Stimulated activated CD4-positive, alpha-beta T cell treated with anti-CD3 and anti-CD28 coated beads, Interleukin-12 subunit alpha, Interleukin-12 subunit beta, amount 100 ng/mL, for 24 hours (primary cell): ENCODE measurements at places on chromosomes 2 and 18.

DNA sequence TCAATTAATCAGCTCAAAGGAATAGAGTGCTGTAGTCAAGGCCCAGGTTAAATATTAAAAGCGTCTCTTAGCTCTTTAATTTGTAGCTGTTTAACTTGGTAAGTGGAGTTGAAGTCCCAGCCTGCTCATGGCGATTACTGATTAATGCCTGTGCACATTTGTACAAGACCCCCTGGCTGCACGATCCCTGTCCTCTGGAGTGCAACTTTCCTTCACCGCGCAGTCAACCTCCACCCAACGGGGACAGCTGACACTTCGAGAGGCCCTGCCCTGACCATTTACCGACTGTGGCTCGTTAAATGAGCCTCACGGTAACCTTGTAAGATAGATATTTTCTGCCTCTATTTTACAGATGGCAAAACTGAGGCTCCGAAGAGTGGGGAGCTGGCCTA, 5.5 kb upstream of the CYS1 start:
- DNase-seq, result no peak

DNA sequence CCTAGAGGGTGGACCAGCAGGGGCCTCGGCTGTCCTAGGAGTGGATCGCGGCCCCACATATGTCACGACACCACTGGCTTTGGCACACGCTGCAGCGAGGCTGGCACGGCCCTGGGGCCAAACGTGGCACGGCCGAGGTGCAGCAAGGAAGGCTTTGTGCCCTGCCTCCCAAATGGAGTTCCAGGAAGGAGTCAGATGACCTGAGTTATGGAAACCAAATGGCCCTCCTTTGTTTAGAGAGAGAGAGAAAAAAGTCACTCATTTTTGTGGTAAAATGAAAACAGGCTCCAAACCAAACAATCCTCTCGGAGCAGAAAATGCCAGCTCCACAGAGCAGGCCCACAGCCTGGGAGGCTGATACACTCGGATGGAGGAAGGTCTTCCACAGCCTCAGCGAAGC, 105.6 kb downstream of the ANTXR1 start:
- no peak for DNase-seq

DNA sequence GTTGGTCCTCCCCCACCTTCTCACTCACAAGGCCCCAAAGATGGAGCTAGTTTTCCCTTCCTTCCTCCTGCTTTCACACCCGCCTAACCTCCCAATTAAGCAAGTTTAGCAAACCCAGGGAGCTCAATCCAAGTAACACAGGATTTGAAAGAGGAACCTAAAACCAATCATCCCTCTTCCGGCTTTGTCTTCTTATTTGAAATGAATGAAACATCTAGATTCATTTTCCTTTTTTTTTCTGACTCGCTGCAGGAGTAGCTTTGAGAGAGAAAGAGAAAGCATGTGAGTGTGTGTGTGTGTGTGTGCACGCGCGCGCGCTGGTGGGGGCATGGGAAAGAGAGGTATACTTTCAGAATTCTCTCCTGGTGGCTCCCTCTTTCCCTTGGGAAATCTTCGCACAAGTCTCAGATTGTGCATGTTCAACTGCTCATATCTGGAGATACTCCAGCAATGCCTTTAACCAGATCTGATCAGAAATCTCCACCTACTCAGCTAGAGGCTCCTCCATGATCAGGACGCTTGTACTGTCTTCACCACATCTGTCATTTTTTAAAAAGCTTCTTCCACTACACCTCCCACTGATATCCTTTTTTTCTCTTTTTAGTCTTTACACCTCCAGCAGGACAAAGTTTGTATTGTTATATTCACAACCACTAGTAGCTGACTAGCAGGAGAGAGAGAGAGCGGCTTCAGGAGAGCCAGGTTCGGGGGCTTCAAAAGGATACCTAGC, 1.7 kb downstream of the SLC8A1 start:
- DNase-seq, result no peak

DNA sequence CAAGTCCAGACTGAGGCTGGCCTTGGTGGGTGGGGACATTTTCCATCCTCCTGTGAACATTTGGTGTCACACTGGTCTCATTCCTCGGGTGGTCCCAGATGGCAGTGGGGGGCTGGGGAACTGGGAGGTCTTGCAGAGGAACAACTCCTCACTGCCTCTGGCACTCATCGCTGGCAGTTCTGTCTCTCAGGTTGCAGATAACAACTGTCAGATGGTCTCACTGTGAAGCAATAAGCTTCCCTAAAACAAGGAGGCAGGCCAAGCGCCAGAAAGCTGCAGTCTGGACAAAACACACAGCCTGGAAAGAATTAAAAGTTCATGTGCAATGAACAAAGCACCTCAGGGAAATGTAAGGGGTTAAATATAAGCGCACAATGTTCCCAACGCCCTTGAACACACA, 78.1 kb downstream of the IRS1 start:
- DNase-seq, result no peak

- DNase-seq, result no peak
These were observed 47.9 kb upstream of the MAT2A start for GRCh38 chr2:85490861-85491755.

- DNase-seq, result no peak
These were observed 100.2 kb upstream of the FOSL2 start for GRCh38 chr2:28292491-28292890.

- no peak for DNase-seq
These were observed 56.3 kb downstream of the RBKS start for GRCh38 chr2:27833931-27834330.

GRCh38 chr2:238462782-238463396, 36.2 kb downstream of the ASB1 start:
- no peak for DNase-seq

DNA sequence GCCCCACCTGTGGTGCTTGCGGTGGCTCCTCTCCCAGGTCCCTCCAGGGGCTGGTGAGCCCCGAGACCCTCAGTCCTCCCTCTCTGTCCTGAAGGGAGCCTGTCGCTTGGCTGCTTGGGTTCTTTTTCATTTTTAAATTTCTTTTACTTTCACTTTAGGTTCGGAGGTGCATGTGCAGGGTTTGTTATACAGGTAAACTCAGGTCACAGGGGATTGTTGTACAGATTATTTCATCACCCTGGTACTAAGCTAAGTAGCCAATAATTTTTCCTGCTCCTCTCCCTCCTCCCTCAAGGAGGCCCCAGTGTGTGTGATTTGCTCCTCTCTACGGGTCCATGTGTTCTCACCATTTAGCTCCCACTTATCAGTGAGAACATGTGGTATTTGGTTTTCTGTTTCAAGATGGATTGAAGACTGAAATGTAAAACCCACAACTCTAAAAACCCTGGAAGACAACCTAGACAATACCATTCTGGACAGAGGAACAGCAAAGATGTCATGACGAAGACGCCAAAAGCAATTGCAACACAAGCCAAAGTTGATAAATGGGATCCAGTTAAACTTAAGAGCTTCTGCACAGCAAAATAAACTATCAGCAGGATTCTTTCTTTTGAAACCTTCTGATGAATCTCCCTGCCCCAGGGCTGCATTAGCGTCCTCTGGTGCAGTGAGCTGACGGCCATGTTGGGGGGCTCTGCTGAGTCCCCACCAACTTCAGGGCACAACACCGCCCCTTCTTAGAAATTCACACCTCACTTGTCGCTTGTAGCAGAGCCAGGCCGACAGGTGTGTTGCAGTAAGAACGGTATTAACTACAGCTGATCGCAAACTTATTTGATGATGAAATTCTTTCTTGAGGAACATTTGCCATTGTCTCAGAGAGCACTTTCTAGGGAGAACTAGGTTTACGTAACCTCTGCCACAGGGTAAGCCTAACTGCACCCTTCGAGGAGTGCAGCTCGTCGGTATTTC, 135.3 kb downstream of the ZNF236 start:
- no peak for DNase-seq

DNA sequence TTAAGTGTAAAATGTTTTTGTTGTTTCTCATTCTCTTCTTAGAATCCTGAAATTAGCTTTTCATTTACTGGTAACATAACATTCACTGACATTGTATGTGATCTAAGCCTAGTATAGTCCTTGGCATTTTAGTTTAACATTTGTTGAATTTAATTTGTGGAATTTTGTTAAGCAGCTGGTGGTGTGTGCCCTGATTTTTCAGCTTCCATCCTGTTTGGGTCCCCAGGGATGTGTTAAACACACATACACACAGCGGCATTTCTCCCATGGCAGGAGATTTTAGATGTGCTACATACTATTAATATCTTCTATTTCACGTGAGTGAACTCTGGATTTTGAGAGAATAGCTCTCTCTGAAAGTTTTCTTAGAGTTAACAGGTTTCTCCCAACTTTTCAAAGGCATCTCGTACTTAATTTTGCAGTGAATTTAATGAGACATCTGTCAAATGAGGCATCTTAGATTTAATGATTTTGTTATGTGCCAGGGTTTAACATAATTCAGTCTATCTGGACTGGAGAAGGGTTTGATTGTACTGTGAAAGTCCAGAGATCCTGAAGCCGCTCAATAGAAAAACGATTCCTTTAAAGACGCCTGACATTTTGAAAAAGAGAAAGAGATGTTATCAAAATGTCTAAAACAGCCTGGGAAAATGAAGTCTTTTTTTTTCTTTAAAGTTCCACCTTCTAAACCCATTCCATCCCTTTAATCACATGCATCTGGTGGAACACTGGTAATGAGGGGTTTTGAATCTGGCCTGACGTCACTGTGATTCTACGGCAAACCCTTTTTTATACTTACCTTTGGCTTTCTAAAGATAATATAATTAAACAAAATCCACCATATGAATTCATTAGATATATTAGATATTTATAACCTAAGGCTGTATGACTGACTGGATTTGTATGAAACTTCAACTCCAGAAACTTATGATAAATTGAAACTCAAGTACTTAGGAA, 6.8 kb downstream of the PHLPP1 start:
- no peak for DNase-seq

DNA sequence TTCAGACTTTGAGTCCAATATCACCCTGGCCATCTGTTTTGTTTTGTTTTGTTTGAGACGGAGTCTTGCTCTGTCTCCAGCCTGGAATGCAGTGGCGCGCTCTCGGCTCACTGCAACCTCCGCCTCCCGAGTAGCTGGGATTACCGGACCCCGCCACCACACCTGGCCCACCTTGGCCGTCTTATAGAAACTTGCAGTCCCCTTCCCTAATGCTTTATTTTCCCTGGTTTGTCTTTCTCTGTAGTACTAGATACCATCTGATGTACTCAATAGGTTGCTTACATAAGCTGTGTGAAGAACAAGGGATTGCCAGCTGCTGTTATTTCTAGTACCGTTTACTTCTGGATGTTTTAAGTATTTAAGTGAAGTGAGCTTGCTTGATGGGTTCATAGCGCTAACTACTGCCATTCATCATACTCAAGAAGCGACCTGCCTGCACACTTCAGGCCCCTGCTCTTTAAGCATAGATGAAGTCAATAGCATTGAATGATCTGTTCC, 1.2 kb downstream of the RPL31 start:
- no peak for DNase-seq

DNA sequence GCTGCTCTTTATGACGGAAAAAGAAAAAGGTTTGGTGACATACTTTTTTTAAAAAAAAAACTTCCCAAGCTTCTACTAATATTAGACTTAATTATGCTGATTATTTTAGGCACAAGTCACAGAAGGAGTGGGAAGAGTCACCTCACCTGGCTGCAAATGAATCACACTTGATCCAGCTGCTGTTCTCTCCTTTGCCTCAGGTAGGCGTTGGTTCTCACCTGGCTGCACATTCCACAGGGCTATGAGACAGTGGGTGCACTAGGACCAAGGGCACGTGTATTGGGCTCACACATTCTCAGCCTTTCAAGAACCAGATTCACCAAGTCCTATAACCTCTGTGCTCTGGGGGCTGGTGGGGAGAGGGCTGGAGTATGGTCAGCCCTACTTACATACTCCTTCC, 93.3 kb downstream of the TGFA start:
- no peak for DNase-seq

DNA sequence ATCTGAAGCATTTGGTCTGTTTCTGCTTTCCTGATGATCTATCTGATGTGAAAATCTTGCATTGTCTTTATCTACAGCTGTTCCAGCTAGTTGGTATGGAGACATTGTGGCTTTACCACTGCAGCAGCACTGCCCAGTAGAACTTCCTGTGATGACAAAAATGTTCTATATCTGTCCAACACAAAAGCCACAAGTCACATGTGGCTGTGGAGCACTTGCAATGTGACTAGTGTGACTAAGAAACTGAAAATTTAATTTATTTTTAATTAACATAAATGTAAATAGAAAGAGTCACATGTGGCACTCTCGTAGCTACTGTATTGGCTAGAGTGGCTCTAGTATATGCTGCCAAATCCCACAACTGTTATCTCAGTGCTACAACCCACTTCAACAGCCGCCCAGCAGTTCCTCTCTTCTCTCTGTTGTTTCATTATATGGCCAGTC, 425.7 kb downstream of the SETBP1 start:
- DNase-seq, result no peak

DNA sequence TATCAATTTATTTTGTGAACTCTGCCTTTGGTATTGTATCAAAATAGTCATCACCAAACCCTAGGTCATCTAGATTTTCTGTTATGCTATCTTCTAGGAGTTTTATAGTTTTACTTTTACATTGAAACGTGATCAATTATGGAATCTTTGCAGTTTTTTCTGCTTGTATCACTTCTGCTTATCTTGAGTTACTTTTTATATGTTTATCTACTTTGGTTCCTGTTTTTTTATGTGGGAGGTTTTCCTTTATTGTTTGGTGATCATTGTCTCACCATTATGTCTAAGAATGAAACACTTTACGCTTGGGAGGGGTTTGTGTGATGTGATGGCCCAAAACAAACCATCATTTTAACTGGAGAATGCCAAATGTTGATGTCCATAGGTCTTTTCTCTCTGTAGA, 261.2 kb downstream of the SPAG16 start:
- no peak for DNase-seq

DNA sequence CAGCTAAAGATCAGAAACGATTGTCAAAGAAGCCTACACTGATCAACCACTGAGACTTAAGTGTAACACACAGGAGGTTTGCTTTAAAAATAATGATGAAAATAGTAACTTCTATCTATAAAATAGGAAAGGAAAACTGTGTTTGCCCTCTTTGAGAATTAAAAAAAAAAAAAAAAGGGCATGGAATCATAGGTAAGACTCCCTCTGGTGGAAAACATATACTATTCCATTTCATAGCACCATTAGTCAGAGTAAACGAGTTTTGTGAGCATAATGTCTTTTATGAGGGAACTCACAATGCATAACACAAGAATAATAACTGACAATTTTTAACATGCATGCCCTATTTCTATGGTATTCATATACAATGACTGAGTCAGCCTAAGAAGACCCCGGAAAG, 36.3 kb downstream of the SLC35F5 start:
- DNase-seq, result no peak

GRCh38 chr2:168196764-168197180, 50.6 kb downstream of the STK39 start:
- DNase-seq, result no peak
